NAMALWA (cell line): ENCODE measurements at places on chromosomes 12 and 14.
A peak's percentile ranks its signal among the peaks of the same experiment; 100 is the strongest.

DNA sequence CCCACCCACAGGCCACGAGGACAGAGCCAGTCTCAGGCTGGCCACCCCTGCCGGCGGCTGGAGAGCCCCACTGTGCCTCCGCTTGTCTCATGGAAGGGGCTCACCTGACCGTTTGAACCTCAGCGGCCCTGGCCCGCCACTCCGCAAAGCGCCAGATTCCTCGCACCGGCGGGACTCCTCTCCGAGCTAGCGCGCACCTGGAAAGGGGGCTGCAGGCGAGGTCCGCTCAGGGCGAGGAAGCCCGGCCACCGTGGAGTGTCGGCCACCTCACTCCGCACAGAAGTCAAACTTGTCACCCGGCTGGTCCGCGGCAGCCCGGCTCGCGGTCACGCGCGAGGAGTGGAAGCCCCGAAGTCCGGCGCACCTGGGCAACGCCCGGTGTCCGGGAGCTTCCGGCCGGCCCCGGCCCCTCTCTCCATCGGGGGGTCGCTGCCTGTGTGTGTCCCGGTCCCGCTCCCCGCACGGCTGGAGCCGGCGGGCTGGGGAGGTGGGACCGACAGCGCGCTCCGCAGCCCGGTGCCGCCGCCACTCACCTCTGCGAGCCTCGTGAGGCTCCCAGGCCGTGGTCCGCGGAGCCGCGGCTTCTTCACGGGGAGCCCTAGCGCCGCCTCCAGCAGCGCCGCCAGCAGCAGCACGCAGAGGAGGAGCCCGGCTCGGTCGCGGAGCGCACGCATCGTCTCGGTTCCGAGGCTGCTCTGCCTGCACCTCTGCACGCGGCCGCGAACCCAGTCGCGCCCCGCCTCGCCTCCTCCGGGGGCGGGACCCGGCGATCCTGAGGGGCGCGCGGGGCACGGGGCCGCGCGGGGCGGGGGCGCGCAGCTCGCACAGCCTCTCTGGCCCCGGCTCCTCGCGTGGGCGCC, at the start of gene ISM2:
Gene ISM2, minus strand, starts transcription at position 697 of the 860 bp plus-strand sequence. Its CDS starts 23 bp downstream, at position 674.
- peak; percentile 49 for DNase-seq

- DNase-seq: no peak
Observed at GRCh38 chr12:106487664-106488063, 95.1 kb upstream of the RFX4 start.

- peak; percentile 6 for DNase-seq
Observed at GRCh38 chr14:86084097-86084496, 554.2 kb downstream of the FLRT2 start.

- DNase-seq: no peak
Observed at GRCh38 chr14:89131004-89131750, 285.9 kb downstream of the FOXN3 start.

- no peak for DNase-seq
Observed at GRCh38 chr14:68148276-68148675, 328.7 kb downstream of the RAD51B start.

DNA sequence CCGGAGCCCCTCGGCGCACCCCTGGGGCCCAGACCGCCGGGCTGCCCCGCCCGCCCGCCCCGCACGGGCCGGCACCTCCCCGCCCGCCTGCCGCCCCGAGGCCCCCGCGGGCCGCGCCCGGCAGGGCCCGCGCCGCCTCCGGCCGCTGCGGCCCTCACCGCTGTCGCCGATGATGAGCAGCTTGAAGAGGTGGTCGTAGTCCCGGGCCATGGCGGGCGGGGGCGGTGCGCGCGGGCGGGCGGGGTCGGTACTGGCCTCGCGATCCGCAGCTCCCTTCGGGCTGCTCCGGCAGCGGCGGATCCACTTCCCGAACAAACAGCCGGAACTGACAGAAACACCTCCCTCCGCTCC, at the start of gene RAB35:
Gene RAB35, minus strand, starts transcription at position 313 of the 351 bp plus-strand sequence. Its CDS starts 103 bp downstream, at position 210.
- DNase-seq: no peak

- no peak for DNase-seq
Observed at GRCh38 chr12:77488041-77488620, 342.6 kb upstream of the NAV3 start.
